ENCODE measurements at places on chromosomes 2 and 18.

- no peak for DNase-seq
These were observed 352.7 kb downstream of the ARL6IP6 start for GRCh38 chr2:153071090-153071489.

- no peak for DNase-seq
These were observed 129.8 kb upstream of the FSIP2 start for GRCh38 chr2:185608799-185609198.

- no peak for DNase-seq
These were observed 433.2 kb upstream of the RGPD4 start for GRCh38 chr2:107393516-107393915.

DNA sequence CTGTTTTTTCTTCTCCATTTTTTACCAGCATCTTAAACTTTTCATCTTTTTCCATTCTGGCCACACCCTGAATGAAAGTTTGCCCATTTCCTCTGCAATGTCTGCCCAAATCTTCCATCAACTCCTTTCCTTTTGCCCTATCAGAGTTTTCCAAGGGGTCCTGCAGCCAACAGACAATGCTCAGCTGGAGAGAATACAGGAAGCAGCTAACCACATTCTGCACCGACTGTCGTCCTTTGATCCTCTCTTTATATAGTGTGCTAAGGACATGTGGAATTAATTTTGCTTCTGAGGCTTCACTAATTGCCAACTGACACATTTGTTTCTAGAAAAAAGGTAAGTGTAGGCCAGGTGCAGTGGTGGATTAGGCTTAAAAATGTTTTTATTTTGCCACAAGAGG is 50.5 kb upstream of the DLX2 start:
- DNase-seq, result no peak

DNA sequence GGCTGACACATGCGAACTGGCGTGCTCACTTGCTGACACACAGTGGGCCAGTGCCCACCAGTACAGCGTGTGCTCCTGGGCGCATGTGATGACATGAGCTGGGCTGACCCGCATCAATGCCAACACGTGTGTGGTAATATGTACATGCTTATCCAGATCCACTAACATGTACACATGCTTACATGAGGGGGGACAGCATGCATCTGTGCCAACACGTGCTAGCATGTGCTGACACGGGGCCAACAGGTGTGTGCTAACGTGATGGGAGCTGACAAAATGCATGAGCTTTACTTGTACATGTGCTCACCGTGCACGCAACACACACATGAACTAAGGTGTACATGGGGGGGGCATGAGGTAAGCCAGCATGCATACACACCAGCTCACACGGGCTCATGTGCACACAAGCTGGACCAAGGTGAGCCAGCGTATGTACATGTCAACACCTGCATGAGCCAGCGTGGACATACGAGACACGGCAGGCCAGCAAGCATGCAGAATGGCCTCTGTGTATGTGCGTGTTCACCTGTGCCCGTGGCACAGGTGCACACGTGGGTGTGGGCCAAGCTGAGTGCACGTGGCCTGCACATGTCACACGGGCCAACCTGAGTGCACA is 28.5 kb downstream of the GPC1 start:
- no peak for DNase-seq

DNA sequence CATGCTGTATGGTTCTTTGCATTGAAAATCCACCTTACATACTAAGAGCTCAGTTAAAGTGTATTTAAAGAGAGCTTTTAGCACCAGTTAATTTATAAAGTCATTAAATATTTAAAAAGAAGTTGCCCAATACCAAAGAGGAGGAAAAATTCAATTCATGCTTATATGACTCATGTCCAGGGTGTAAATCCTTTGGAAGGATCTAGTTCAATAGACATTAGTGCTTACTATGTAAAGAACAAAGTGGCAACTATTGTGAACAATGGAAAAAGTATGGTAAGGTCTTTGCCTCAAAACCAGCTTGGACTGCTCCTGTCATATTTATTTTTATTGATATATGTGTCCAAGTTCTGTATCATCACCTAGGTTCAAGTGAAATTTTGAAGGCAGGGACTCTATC is 90.5 kb downstream of the SCN9A start:
- no peak for DNase-seq

DNA sequence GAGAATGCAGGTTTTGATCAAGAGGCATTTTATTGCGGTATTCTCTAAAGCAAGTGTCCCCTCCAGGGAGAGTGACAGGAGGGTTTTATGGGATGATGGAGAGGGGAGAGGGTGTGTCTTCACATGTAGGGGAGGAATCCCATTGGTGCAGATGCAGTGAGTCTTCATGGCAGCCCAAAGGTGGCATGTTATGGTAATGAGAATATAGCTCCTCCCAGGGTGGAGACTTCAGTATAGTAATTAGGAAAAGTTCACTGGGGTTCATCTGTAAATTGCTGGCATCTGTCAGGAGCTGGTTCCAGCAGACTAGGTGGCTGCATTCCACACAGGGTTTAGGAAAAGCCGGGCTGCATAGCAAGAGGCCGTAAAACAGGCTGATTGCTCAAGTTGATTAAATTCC is 230.7 kb upstream of the CCDC68 start:
- no peak for DNase-seq
